ENCODE measurements at places on chromosomes 5 and 9.

DNA sequence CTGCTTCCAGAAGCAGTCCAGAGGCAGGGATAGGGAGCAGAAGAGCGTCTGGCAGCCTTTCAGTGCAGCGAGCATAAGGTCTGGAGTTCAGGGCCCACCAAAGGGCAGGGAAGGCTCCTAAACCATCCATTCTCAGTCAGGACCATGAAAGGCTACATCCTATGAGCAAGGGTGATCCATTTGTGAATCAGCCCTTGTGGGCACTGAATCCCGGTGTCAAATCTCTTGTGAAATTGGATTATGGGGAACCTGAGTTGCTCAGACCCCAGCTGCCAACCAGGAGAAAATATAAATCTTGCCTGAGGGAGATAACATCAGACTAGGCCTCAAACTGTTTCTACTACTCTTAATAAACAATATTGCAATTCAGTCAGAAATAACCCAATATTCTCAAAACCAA lies 204.4 kb downstream of the SYK start:
- DNase-seq = no peak

GRCh38 chr9:90801241-90801972 lies at the start of gene SYK:
Gene SYK (plus strand): TSS chr9:90801819. CDS start chr9:90843899, 42,080 bp downstream.
- DNase-seq = peak; percentile 87

GRCh38 chr5:142141463-142141862 lies 32.9 kb downstream of the NDFIP1 start:
- DNase-seq = no peak

GRCh38 chr5:168939156-168939800 lies 360.1 kb upstream of the PANK3 start:
- no peak for DNase-seq

- DNase-seq = no peak
These were observed 446.7 kb upstream of the ACTBL2 start for GRCh38 chr5:57929271-57929670.

- DNase-seq = no peak
These were observed 13.5 kb downstream of the ZNF79 start for GRCh38 chr9:127437497-127438264.

DNA sequence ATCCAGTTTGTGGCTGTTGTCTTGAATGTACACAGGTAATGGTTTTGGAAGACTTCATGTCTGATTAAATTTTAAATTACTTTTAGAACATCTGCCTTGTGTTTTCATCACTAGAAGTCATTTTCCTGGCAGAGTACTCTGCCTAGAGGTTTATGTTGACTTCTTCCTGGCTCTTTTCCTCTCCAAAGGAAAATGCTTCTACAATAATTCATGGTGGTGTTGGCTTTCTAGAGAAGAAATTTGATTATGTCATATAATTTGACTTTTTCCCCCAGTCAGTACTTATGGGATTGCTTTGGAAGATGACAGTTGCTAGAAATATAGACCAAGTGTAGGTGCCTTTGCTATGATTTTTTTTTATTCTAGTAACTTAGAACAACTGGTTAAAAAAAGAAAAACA lies 46.8 kb downstream of the F2RL2 start:
- DNase-seq = no peak

DNA sequence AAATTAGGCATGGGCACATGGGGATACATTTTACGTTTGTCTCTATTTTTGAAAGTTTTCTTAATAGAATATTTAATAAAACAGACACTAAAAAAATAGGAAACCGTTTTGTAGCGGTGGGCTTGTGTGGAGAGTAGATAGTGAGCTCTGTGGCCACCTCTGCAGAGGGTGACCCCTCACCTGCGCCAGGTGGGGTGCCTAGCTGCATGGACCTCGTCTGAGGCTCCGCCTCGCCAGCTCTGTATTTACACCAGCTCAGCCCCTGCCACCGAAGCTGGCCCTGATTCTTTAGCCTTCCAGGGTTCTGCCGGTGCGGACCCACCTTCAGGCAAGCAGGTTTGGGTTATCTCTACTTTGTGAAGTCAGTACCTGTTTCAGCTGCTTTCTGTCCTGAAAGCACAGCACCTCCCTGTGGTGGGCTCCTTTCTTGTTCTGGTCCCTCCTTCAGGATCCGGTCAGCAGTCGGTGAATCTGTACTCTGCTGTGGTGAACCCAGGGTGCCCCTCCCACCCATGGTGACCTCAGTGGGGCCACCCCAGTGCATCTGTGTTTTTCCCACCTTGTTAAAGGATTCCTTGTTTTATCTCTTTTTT lies 105.2 kb upstream of the CACNA1B start:
- DNase-seq = peak; percentile 56

DNA sequence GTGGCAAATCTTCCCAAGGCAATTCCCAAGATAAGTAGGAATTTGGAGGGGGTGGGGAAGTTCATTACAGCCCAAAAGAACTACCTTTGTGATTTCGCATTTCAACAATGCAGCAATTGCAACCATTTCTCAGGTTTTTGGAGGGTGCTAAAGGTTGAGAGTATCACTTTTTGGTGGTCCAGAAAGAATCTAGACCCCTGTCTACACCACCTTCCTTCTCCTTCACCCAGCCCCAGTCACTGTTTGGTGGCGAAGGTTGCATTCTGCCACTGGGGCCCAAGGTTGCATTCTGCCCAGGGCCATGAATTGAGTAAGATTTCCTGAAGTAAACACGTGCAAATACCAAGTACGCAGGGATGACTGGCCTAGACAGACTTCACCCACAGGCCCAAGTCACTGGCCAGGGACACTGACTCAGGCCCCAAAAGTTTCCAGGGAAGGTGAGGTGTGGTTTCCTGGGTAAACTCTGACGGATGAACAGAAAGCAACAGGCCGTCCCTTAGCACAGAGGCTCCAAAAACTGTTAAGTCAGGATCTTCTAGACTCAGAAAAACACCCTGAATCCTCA lies 5.7 kb downstream of the PDE6A start:
- no peak for DNase-seq

DNA sequence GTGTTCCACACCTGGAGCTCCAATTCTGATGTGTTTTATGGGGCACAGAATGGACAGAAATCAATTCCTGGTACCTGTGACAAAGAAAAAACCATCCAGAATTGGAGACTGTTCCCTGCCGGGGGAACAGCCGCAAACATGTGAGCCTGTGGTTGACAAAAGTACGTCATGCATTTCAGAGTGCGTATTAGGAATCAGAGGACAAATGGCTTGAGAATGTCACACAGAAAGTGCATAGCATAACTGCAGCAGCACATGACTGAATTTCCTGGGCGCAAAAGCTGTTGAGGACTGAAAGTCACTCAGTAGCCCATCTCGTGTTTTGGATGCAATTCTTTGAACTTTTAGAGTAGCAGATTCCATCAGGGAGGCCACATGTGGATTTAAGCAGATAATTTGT lies 85.1 kb downstream of the TRIO start:
- DNase-seq = no peak

DNA sequence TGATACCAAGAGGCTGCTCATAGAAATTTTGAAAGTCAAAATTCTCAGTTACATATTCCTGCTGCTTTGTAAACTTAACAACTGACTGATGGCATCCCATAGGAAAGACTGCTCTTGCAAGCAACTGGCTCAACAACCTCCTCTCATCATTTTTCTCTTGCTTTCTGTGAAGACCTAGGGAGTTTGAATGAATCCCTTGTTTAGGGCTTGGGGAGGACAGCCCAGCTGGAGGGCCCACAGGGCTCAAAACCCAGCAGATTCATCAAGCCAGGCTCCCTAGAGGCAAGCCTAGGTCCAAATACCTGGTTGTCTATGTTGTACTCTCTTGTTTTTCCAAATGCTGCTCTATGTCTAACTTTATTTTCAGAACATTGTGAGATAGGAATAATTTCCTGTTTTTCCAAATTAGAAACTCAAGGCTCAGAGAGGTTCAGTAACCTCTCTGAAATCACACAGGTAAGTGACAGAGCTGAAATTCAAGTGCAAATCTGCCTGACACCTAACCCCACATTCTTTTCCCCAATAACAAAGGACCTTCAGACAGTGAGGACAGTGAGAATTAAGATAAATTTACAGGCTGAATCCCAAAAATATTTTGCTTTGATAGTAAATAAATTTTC lies 558.9 kb upstream of the KLF4 start:
- DNase-seq = no peak

DNA sequence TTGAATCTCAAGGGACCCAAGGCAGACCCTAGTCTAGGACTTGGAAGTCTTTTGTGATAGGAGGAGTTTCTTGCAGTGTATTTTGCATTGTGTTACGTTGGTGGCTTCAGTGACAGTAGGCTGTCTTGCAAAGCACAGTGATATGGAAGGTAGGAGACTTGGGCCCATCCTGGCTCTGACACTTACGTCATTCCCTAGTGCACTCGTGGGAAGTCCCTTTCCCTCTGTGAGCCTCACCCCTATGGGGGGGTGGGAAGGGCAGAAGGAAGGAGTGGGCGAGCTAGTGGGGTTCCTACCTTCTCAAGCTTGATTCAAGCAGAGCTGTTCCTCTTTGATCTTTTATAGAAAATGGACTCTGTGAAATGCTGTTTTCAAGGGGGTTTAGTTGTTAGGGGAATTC lies 9.2 kb upstream of the TEX53 start:
- DNase-seq = no peak

DNA sequence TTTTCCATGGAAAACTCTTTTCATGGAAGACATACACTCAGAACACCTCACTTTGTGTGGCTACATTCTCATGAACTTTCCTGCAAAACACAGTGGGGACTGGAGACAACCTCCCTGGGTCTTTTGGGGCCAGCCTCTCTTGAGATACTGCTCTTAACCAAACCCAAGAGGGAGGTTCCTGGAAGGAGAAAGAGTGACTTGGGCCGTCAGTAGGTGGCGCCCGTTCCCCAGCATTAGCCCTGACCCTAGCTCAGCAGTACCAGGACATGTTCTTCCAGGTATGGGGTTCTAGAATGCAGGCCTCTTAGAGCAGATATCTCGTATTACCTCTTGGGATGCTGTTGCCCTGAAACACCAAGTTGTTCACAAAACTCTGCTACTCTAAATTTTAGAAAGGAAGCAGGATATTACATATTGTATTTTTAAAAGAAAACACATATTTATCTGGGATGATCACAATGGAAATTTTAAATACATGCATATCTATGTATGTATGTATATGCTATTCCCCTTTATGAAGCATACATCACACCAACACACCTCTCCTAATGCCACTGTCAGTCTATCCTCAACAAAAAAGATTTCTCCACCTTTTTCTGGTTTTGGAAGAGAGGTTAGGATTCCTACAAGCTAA lies 15.8 kb upstream of the GLIS3 start:
- DNase-seq = peak; percentile 49

- no peak for DNase-seq
These were observed 477.0 kb downstream of the CCDC171 start for GRCh38 chr9:16029796-16030363.

- DNase-seq = no peak
These were observed 85.4 kb downstream of the KLF4 start for GRCh38 chr9:107404161-107404560.

GRCh38 chr5:107796797-107797196 lies 126.1 kb upstream of the EFNA5 start:
- DNase-seq = no peak

GRCh38 chr5:55584398-55585205 lies 49.8 kb upstream of the PLPP1 start:
- no peak for DNase-seq

DNA sequence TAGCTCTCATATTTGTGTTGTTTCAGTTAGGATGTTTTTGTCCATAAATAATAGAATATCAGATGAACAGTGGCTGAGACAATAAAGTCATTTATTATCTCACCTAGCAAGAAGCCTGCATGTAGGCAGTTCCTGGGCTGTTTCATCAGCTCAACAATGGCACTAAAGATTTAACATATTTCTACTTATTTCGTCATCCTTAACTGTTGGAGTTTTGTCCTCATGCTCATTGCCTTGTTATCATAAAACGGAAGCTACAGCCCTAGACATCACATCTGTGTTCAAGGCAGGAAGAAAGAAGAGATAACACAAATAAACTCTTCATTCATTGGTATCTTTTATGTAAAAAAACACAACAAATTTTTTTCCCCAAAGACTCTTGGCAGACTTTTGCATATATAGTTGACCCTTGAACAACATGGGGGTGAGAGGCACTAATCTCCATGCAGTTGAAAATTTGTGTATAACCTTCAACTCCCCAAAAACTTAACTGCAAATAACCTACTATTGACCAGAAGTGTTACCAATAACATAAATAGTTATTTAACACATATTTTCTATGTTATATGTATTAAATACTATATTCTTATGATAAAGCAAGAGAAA lies 277.2 kb upstream of the ADRA1B start:
- no peak for DNase-seq

- DNase-seq = no peak
These were observed 1.0 kb downstream of the FOCAD start for GRCh38 chr9:20684875-20685696.

GRCh38 chr5:151259931-151260330 lies 6.9 kb downstream of the GM2A start:
- DNase-seq = no peak

GRCh38 chr5:11302663-11303062 lies 541.6 kb upstream of the DAP start:
- no peak for DNase-seq

DNA sequence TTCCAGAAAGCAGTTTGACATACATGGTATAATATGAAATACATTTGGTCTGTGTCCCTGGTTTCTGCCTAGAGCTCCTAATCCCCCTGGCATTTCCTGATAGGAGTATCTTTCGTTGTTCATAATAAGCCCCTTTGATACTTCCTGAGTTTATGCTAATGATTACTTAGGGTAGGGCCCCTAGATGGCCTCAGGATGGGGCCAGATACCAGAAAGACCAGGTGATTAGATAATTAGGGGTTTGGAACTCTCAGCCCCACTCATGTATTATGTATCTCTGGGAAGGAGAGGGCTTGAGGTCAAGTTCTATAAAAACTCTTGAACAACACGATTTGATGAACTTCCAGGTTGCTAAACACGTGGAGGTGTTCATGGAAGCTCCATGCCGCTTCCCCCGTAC lies 163.3 kb upstream of the ZNF608 start:
- no peak for DNase-seq

GRCh38 chr5:173873306-173873922 lies 14.7 kb upstream of the CPEB4 start:
- DNase-seq = no peak

GRCh38 chr9:122374885-122375420 lies 4.1 kb downstream of the PTGS1 start:
- no peak for DNase-seq

- DNase-seq = no peak
These were observed 35.4 kb downstream of the PRKACG start for GRCh38 chr9:68978501-68978900.

- no peak for DNase-seq
These were observed 42.8 kb upstream of the IL6ST start for GRCh38 chr5:56037531-56038010.

DNA sequence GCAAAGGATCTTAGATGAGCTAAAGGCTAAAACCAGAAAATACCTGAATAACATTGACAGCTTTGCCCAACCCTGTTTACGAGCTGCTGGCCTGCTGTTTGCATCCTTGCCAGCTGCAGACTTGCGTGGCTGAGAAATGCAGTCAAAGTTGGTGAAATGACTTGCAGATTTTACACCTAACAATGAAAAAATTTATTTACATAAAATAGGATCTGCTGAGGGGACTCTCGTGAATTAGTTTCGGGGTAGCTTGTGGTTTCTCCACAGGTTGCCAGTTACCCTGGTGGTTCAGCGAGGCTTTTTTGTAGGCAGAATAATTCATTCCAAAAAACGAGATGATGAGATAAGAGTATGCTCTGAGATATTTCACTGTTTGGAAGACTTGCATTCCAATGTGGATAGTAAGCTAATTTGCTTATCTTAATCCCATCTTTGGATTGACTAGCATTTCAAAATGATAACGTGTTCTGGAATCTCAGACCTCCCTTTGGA lies 65.7 kb upstream of the FANCC start:
- no peak for DNase-seq

Data from B cell (primary cell).